CD4-positive, alpha-beta T cell treated with Interleukin-10 for 1 hour (primary cell): ENCODE measurements at places on chromosomes 16 and 17.
A peak's percentile ranks its signal among the peaks of the same experiment; 100 is the strongest.

DNA sequence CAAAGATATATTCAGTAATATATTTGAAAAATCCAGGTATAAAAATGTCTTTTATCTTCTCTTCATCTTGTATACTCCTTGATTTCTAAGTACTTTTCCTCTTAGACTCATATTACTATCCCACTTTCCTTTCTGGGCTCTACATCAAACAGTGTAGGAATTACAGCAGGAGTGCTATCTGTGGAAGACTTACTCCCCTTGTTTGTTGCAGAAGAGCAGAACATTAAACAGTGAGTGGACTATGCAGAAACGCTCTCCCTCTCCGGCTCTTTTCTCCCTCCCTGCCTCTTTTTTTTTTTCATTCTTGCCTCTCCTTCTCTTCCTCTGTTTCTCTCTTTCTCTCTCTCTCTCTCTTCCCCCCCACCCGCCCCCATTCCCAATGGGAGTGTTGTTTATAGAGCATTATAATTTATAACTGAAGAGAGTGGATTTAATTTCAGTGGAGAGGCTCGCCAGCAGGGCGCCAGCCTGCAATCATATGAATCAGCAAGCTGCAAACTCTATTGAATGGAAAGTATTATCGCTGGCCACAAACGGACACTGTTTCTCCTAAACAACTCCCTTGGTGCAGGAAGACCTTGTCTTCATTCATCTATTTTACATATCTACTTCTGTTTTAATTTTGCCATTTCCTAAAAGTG lies 242.3 kb upstream of the TBX2 start:
- no peak for DNase-seq

- no peak for DNase-seq
Observed at GRCh38 chr17:1183171-1183873, 3.5 kb upstream of the ABR start.

DNA sequence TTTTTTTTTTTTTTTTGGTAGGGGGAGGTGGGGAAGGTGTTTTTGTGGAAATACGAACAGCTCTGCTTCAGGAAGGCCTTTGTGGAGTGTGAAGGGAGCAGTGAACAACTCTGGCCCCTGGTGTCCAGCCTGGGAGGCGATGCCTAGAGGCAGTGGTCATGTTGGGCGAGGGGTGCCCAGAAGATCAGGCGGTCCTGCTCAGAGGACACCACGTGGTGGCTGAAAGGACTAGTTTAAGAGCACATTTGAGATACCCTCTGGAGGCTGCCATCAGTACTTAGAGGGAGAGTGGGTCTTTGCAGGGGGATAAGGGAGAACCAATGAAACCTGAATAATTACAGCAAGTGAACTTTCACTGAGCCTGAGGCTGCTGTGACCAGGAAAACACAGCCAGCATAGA lies 40.1 kb upstream of the RHOT1 start:
- no peak for DNase-seq

DNA sequence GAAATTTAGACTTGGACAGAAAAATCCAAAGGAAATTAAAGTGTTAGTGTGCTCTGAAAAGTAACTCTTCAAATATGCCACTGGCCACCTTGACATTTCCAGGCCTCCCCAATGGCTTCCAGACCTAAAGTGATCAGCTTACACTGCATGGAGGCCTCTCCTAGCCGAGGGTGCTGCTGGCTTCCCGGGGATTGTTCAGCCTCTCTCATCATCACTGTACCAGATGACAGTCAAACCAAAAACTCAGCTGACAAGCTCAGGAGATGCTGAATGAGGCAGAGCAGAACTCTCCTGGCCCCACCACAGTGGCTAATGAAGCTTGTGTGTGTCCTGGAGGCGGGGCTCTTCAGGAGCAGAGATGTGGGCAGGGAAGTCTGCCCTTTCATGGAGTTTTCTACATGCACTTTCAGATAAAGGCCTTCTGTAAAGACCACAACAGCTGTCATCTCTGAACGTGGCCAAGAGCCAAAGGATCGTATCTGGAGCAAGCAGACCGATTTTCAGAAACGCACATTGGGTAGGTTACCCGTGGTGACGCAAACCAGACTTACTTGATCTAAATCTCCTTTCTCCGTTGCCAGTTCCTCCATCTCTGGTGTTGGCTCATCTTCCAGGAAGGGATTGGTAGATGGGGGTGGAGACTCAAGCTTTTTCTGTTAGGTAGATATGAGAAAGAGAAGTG lies 113.3 kb downstream of the VPS53 start:
- DNase-seq: no peak

DNA sequence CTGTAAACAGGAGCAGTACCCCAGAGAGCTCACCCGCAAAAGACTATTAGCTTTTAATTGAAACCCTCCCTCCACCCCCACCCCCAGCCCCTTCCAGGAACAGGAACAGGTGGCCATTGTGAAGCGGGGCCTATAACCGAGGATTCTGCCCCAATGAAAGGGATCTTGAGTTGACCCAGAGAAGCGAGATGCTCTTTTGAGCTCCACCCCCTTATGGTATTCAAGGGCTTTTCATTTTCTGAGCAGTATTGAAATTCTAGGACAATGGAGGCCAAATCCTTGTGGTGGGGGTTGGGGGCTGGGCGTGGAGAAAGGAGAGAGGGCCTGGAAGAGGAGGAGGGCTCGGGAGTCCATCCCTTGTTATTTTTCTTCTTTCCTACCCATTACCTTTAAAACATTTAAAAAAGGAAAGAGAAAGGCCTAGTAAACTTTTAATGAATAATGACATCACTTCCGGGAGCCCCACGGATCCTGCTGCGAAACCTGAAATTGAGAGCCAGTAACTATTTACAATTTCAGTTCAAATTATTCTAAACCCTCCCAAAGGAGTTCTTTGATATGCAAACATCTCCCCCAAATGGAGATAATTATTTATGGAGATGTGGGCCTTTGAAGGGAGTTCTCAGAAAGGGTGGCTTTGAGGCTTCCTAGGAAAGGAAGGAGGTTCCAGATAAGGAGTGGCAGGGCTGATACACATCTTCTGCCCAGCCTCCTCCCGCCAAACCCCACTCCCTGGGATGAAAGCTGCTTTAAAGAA lies 30.5 kb downstream of the HS3ST3B1 start:
- DNase-seq: no peak

DNA sequence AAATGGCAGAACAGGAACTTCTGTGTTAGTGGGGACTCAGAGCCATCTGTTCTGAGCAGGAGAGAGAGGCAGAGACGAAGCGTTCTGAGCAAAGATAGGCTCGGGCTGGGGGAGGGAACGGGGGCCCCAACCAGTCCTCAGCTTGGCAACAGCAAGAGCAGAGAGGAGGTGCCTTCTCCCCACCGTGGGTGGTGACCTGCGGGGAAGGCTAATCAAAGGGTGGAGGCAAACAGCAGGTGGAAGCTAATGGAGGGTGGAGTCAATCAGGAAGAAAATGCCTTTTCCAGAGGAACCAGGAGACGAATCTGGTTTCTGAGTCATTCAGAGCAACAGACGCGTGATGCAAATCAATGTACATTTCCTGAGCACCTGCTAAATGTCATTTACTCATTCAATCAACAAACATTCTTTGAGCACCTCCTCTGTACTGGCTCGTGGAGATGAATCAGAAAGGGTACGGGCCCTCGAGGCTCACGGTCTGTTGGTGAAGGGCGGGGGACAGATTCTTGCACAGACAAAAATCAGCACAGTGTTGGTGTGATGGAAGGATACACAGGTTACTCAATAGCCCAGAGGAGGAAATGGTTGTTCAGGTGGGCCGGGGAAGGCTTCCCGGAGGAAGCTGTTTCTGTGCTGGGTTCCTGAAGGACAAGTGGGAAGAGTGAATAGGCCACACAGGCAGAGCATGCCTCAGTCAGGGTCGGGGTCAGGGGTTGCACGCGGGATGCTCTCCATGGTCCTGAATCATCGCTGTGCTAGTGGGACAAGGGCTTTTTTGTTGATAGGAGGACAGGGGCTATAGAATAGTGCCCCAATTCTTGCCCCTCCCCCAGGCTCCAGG lies 5.7 kb upstream of the SPNS2 start:
- no peak for DNase-seq

GRCh38 chr16:61149709-61150108 lies 886.5 kb downstream of the CDH8 start:
- DNase-seq: no peak

- DNase-seq: no peak
Observed at GRCh38 chr17:61040666-61041065, 359.0 kb upstream of the TBX2 start.

DNA sequence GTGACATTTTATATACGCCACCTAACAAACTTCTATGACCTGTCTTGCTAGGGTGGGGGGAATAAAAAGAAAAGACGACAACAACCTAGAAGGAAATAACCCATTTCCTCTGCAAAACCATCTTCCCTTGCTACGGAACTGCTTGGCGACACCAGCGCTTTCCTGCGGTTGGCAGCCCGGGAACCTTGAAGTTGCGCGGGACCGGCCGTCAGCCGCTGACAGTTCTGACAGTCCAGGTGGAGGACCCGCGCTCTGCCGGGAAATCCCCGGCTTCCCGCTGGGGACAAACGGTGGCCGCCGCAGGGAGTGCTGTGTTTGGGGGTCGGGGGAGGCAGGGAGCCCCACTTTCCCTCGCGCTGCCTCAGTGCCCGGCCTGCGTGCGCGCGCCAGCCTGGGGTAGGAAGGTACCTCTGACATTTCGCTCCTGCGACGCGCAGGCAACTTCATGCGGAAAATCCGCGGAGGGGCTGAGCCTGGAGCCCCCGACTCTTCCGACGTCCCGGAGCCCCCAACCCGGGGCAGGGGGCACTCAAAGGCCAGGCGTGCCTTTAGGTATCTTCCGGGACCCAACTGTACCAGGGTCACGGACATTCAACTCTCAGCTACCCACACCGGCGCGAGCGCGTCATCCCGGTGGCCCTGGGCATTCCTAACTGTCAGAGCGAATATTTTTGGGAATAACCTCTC lies 516 bp downstream of the SLC16A6 start:
- DNase-seq: peak; percentile 78

DNA sequence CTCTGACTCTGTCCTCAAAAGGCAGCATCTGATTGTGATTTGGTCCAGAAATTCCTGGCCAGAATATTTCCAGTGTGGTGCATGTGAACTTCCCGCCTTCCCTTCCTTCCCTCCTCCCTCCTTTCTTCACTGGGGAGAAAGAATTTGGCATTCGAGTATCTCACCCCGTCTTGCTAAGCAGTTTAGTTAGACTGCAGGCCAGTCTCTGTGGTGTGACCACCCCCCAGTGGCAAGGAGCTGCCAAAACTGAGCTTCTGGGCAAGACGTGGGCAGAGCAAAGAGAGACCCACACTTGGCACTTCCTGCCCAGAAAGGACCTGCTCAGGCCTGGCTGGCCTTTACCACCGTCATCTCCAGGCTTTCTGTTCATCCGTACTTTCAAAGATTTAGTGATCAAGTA lies 36.4 kb downstream of the SNX20 start:
- DNase-seq: peak; percentile 51

DNA sequence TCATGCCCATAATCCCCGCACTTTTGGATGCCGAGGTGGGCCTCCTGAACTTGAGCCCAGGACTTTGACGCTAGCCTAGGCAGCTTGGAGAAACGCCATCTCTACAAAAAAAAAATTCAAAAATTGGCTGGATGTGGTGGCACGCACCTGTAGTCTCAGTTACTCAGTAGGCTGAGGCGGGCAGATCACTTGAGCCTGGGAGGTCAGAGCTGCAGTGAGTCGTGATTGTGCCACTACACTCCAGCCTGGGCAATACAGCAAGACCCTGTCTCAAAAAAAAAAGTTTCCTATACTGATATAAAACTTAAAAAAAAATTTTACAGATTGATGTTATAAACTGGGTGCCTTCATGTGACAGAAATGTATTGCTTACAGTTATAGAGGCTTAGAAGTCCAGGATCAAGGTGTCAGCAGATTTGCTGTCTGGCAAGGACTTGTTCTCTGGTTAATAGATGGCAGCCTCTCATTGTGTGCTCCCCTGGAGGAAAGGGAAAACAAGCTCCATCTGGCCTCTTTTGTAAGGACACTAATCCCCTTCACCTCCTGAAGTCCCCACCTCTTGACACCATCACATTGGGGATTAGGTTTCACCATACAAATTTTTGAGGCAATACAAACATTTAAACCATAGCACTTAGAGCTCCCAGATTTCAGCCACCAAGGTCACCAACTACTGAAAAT lies 8.5 kb upstream of the CES3 start:
- DNase-seq: no peak

DNA sequence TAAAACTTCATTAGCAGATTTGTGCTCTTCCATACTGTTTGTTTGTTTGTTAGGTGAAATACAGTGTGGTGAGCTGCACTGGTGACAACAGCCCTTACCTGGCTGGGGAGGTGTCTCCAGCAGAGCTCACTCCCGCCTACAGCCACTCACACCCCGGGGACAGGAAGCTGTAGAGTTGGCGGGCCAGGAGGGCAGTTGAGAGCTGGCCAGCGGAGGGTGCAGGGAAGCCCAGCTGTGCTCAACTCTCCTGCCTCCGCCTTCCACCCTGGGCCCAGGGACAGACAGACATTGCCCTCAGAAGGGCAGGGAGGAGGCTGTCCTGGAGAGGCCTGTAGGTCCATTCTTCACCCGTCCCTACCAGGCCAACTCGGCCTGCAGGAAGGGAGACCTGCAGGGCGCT lies 48.6 kb upstream of the PVALEF start:
- no peak for DNase-seq

- no peak for DNase-seq
Observed at GRCh38 chr17:72407336-72407909, 286.6 kb downstream of the SOX9 start.

DNA sequence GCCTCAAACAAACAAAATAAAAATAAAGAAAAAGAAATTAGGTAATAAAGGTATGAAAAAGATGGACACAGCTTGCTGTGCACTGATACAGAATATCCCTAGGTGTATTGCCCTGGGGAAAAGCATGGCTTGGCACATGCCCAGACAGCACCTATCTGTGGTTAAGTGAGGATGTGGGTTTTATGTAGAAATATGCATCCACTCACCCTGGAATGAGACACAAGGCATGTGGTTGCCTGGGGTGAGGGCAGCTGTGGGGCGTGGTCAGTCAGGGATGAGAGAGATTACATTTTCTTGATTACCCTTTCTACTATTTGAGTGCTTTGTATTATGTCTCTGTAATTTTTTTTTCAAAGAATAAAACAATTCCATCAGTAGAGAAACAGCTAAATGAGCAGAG lies 6.9 kb downstream of the PLLP start:
- peak; percentile 64 for DNase-seq
